Activated naive CD4-positive, alpha-beta T cell treated with anti-CD3 and anti-CD28 coated beads, Interleukin-2, amount 50 U/mL, for 72 hours (primary cell): ENCODE measurements at places on chromosomes 1 and 21.

DNA sequence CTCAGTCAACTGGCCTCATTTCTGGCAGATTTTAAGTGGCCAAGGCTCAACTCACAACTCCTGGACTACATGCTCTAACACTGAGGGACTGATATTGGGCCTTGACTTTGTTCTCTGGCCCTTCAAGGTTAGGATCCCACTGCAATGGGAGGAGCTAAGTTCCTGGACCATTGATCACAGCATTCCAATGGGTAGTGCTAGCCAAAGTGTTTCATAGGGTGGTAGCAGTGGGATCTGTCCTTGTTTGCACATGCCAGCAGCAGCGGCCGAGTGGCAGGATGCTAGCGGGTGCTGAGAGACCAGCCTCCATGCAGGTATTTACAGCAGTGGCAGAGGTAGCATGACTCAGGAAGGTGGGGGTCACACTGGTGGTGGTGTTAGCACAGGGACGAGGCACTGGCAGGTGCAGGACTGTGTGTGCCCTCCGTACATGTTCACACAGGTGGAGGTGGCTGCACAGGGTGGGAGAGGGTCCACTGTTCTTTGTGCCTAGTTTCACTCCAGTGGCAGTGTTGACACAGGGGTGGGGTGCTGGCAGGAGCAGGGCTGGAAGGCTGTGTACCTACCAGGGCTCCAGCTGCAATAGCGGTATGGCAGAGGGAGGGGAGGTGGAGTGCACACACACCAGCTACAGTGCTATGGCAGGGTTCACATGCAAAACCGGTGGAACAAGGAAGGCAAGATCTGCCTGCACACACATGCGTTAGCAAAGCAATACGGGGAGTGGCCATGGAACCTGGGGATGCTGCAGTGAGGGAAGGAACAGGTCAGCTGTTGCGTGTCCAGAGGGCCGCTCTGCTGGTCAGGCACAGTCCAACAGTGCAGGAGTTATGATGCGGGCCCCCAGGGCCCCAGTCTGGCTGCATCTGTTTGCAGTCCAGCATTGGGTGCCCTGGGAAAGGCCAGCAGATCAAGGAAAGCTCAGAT is 51.7 kb downstream of the COL24A1 start:
- no peak for DNase-seq

- DNase-seq: no peak
These were observed 83.2 kb upstream of the TLR5 start for GRCh38 chr1:223226271-223226670.

DNA sequence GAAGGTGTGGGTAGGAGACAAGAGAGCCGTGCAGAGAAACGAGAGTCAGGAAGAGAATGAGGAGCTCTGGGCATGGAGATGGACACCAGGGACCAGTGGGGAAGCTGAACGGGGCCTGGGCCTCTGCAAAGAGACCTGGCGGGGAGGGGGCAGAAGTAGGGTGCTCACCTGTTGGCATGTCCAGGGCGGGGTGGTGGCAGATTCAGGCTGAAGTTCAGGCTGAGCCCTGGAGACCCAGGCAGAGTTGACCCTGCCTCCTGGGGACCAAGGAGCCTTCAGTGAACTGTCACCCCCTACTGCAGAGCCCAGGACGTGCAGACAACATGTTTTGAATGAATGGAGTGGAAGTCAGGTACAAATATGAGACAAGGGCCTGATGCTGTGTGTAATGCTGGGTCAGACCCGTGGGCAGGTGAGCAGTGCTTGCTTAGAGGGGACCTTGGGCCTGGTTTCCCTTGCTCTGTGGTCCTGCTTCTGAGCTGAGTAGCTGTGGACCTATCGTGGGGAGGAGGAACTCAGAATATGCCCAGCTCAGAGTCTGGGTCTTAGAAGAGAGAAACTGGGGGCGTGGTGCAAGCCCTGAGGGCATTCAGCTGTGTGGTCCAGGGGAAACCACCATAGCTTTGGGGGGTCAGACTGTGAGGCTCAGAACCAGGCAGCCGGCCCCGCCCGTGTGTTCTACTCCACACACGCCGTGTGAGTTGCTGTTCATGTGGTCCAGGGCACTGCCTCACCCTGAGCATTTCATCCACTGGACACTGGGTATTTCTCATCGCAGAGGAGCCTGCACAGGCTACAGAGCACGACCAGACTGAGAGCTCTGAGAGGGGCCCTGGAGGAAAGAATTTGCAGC is 21.3 kb upstream of the UMODL1 start:
- no peak for DNase-seq

GRCh38 chr1:24544239-24544638 is 11.6 kb upstream of the NCMAP start:
- DNase-seq: no peak

GRCh38 chr1:22317231-22317919 is 134.3 kb upstream of the ZBTB40 start:
- peak; percentile 41 for DNase-seq

DNA sequence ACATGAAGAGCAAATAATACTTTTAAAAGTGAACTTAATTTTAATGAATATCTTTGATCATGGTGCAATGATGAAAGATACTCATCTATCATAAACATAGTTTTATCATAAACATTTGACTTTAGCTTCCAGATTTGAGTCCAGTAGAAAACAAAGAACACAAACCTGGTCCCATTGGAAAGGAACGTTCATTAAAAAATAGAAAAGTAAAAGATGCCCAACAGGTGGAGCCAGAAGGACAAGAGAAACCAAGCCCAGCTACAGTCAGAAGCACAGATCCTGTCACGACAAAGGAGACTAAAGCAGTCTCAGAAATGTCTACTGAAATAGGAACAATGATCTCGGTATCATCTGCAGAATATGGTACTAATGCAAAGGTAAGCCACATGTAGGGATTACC is 55.6 kb upstream of the MYOCOS start:
- DNase-seq: no peak

GRCh38 chr1:68198752-68199151 is 33.6 kb downstream of the WLS start:
- DNase-seq: no peak

GRCh38 chr1:236429715-236430274 is 35.7 kb downstream of the EDARADD start:
- no peak for DNase-seq

- no peak for DNase-seq
These were observed 30.2 kb downstream of the FAM177B start for GRCh38 chr1:222767152-222767571.

DNA sequence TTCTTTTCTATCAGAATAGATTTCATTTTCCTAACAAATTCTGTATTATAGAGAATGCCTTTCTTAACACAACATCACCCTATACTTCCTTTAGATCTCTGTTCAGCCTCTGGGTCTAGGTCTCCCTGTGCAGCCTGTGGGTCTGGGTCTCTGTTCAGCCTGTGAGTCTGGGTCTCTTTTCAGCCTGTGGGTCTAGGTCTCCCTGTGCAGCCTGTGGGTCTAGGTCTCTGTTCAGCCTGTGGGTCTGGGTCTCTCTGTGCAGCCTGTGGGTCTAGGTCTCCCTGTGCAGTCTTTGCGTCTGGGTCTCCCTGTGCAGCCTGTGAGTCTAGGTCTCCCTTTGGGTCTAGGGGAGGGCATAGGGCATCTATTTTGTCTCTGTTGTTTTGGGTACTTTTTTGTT is 59.6 kb upstream of the DIP2A start:
- DNase-seq: no peak

DNA sequence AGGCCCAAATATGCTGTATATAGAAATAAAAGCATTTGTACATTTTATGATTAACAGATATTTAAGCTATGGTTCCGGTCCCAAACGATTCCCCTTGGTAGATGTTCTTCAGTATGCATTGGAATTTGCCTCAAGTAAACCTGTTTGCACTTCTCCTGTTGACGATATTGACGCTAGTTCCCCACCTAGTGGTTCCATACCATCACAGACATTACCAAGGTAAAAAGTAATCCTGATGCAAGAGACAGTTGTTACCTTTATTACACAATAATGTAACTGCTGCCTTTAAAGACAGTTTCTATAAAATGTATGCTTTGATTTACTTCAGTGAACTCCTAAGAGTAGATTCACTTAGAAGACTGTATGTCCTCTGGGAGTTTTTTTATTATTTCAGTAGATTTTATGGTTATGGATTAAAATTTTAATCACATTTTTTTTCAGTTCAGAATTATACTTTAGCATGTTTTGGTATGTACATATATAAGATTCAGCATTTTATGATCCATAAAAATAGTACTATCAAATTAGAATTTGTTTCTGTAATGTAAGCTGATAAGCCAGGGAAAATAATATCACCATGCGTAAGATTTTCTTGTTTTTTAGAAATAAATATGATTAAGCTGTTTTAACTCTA is 96.5 kb downstream of the USP25 start:
- no peak for DNase-seq

DNA sequence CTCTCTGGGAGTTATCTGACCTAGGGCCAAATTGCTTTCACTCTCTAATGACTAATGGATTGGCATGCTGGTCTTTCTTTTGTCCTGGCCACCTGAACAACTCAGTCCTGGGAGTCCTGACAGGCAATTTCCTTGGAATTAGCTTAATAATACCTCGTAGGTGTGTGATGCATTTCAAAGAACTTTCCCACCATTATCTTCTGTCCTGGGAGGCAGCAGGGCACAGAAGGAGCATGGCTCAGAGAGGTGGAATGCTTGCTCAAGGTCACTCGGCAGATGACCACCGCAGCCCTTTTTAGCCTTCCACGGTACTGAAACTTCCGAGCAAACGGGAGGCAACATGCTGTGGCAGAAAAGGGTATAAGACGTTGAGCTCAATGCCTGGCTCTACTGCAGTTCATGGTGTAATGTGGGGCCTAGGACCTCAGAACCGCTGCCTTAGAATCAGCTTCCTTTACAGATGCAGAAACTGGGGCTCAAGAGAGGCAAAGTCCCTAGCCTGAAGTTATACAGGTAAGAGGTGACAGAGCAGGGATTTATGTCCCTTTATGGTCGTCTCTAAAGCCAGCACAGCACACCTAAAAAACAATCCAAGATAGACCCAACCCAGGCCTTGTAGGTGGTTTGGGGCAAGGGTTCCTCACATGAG is 3.2 kb downstream of the ID3 start:
- DNase-seq: no peak

DNA sequence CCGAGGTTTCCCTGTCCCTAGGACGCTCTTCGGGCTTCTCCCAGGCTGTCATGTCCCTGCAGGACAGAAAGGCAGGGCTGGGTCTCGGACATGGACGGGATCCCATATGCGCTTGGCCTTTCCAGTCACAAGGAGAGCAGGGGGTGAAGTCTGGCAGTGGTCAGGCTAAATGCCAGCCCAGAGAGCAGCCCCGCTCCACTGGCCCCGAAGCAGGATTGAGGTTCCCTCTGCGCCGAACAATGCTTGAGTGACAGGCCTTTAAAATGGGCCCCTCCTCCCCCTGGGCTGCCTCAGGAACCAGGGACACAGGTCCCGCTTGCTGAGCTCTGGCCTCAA is 12.7 kb downstream of the DRAXIN start:
- no peak for DNase-seq

DNA sequence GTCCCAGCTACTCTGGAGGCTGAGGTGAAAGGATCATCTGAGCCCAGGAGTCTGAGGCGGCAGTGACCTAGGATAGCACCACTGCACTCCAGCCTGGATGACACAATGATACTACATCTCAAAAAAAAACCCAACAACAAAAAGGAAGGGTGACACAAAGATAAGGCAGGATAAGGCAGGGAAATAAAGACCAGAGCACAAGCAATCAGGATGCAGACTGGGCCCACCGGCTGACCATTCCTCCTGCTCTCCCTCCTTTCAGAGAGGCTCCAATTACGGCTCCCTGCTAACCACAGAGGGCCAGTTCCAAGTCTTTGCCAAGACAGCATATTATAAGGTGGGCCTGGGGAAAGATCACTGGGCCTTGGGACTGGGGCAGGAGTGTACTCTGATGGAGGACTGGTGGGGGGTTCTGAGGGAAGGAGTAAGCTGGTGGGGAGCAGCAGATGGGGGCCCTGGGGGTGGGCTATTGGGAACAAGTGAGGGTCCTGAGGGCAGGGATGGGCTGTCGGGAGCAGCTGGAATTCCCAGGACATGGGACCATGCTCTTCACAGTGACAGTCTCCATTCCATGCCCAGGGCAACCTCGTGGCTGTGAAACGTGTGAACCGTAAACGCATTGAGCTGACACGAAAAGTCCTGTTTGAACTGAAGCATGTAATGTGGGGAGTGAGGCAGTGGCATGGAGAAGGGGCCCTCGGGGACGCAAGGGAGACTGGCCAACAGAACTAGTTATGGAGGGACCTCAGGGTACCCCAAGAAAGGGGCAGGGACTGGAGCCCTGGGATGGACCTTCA is 7.3 kb downstream of the NPR1 start:
- no peak for DNase-seq

DNA sequence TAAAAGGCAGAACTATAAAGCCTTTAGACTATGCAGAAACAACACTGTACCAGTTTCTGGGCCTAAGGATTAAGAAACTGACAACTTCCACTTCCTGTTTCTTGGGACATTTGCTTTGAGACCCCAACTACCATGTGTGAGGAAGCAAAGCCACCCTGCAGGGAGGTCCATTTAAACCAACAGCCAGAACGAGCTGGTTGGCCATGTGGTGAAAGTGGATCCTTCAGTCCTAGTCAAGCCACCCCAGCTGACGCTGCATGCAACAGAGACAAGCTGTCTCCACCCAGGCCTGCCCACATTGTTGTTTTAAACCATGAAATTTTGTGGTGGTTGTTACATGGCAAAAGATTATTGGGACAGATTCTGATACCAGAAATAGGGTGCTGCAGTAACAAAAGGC is 31.8 kb upstream of the SLFNL1 start:
- no peak for DNase-seq

DNA sequence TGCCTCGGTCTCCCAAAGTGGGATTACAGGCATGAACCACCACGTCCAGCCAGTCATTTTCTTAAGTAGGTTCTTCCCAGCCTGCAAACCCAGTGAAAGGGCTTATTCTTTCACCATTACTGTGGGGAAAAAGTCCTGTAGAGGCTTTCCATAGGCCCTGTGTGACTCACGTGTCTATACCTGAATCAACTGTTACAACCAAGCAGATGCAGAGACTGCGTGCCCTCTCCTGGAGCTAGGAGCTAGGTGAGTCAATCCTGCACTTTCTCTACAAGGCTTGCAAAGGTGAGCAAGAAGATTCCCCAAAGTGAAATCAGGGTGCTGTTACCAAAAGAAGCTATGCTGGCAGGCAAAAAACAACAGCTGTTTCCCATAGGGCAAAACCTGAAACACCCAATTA is 13.8 kb upstream of the MPZL1 start:
- DNase-seq: no peak

DNA sequence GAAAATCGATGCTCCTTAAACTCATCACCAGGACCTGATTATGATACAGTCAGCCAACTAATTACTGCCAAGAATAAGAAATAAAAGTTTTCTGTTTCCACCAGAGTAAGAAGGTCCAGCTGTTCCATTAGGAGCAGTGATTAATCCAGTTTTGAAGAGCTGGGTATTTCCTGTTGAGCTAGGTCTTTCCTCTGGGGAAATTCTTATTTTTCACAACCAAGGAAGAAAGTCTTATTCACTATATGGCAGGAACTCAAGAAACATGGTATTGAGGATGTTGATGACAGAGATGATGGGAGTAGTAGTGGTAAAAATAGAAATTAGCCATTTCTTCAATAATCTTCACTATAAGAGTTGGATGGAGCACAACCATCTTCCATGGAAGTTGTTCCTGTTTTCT is 374.6 kb upstream of the RUNX1 start:
- no peak for DNase-seq

GRCh38 chr1:178739285-178740045 is 14.4 kb downstream of the RALGPS2 start:
- no peak for DNase-seq
